Stimulated activated CD8-positive, alpha-beta memory T cell treated with anti-CD3 and anti-CD28 coated beads, Interleukin-7, amount 100 ng/mL, for 4 hours (primary cell): ENCODE measurements at places on chromosomes 2 and 18.

- DNase-seq, result no peak
Observed at GRCh38 chr2:129901754-129902415, 77.6 kb upstream of the RAB6C start.

- DNase-seq, result peak; percentile 40
Observed at GRCh38 chr2:17752892-17753802, 463 bp downstream of the SMC6 start.

GRCh38 chr2:124050833-124051497 lies 25.9 kb downstream of the CNTNAP5 start:
- DNase-seq, result no peak

DNA sequence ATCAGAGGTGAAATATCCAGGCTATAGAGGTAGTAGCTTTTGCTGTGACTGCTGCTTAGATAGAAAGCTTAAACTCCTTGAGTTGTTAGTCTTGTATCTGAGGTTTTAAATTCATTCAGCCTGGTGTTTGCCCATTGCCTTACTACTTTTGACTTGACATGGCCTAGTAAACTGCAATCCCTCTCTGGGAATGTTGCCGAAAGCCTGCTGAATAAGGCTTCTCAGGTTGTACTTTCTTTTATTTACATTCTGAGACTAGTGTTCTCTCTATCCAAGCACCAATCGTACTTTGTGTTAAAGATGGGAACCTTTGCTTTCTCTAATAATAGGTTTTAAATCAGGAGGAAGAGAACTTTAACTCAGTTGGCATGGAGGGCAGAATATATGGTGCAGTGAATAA lies 357.6 kb upstream of the CWC22 start:
- no peak for DNase-seq

GRCh38 chr2:42224422-42225067 lies 55.4 kb downstream of the EML4 start:
- DNase-seq, result no peak
